EL (cell line): ENCODE measurements at places on chromosomes 6 and 20.

GRCh38 chr6:113009682-113010081, 662.6 kb downstream of the RFPL4B start:
- DNase-seq, result peak; percentile 62

GRCh38 chr6:25755483-25755882, 941 bp downstream of the SLC17A4 start:
- DNase-seq, result no peak

GRCh38 chr6:43113431-43114260, 37.5 kb downstream of the PTK7 start:
- no peak for DNase-seq

DNA sequence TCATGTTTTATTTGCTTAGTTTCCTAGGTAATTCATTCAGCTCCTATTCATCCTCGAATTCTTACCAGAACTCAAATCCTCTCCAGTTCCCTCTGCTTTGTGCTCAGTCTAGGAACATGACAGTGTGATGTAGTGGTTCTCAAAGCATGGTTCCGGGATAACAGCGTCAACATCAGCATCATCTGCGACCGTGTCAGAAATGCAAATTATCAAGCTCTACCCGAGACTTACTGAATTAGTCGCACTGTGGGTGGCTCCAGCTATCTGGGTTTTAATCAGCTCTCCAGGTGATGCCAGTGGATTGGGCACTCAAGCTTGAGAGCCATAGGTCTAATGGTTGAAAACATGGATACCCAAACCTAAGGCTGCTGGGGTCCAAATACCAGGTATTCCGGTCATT, 7.7 kb upstream of the STK35 start:
- no peak for DNase-seq

DNA sequence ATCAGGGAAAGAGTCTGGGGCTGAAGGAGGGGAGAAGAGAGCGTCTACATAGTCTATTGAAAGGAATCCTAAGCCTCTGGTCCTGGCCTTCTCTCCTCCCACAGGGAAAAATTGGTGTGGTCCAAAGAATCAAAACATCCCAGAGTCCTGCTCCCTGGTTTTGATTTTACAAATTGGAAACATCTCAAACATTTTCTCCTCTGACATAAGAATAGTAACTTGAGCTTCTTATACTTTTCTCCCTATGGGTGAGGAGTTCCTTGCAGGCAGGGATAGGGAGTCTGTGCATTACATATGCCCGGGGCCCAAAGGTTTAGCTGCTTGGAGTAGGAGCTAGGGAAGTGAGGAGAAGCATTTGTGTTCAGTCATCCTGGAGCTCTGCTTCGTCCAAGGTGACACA, 120.0 kb upstream of the GGTLC1 start:
- no peak for DNase-seq

- no peak for DNase-seq
Observed at GRCh38 chr20:62349556-62350097, 17.5 kb downstream of the LAMA5 start.

GRCh38 chr6:81863123-81863522, 110.6 kb upstream of the TENT5A start:
- DNase-seq, result no peak

- DNase-seq, result no peak
Observed at GRCh38 chr20:48716086-48716485, 111.7 kb downstream of the PREX1 start.

DNA sequence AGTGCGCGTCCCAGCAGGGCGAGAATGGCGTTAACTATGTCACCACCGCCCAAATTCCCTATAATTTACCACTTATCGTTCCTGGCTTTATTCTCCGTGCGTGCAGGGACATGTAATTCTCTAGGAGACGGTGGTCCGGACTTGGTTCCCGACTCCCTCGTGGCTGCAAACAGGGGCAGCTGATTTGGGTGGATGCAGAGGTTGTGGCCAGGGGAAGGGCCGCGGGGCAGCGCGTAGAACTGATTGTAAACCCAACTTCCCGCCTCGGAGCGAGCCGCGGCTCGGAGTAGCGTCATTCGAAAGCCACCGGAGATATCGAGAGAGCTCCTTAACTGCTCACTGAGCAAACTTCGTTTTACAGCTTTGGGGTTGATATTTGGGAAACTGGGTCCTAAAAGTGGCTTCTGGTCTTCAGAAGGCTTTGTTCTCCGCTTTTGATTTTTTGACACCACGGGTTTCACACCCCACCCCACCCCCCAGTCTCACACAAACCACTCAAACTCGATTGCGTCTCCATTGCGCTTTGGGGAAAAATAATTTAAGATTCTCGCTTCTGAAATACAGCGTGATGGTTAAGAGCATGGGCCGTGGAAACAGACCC, 17.5 kb upstream of the ZSCAN9 start:
- peak; percentile 65 for DNase-seq

DNA sequence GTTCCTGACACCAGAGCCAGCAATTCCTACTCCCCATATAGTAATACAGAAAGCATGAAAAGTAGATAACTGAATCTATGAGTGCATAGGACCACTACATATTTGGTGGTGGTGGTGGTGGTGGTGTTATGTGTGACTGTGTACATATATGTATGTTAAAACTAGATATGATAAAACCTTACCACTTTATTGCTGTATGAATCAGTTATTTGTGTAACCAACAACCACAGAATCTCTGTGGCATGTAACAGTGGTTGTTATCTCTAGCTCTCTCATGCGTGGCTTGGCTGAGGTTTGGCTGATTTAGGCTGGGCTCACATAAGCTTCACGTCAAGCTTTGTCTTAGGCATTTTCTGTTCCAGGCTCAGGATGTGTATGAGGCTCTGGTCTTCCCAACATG, 55.7 kb downstream of the PLCB1 start:
- DNase-seq, result no peak

- DNase-seq, result peak; percentile 49
Observed at GRCh38 chr20:45346851-45347250, 1.4 kb downstream of the SDC4 start.

- DNase-seq, result no peak
Observed at GRCh38 chr20:59062081-59062480, 19.5 kb upstream of the PRELID3B start.

GRCh38 chr20:45969712-45970634, 2.0 kb downstream of the ZNF335 start:
- DNase-seq, result peak; percentile 75
